Kidney epithelial cell (primary cell): ENCODE measurements at places on chromosomes 12 and 14.

DNA sequence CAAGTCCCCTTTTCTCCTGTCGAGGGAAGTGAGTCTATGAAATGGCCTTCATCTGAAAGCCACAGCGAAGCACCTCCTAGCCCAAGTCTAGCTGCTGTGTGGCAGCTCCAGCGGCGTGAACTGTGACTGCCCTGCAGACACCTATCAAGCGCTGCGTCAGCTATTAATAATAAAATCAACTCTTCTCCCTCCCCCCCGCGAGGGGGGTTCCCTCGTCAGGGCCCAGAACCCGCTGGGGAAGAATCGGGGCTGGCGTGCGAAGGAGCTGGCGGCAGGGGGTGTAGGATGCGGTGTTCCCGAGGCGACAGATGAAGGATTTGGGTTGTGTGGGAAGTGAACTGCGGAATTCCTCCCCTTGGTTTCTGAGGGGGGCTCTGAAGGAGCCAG is 662 bp upstream of the ATP2A2 start:
- no peak for DNase-seq

DNA sequence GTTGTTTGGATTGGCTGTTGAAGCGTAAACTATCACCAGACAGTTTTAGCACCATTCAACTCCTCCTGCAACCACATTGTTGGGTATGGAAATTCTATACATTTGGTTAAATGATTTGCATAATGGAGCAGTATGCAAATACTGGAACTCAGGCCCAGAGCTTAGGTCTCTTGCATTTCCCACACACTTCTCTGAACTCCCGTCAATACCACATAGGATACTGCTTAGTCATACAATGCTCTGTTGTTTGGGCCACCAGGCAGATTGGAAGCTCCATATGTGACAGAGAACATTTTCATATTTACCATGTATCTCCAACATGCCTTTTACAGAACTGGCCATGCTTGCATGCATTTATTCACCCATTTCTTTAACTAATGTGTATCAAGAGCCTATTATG is 78.0 kb downstream of the IFNG start:
- DNase-seq = no peak

DNA sequence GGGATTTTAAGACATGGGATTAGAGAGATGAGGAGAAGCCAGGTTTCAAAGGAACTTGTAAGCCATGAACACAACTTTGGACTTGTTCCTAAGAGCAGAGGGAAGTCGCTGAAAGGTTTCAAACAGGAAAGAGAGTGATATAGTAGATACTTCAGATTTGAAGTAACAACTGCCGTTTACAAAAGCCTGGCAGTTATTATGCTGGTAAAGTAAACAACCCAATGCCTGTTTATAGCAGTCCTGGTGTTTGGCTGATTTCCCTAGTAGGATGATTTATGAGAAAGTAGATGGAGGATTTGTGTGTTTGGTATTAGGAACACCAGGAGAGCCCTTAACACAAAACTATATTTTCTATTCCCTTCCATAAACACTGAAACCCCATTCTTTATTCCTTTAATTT is 285.7 kb downstream of the RMST start:
- no peak for DNase-seq

- DNase-seq = no peak
Observed at GRCh38 chr12:128613837-128614590, 209.7 kb downstream of the SLC15A4 start.

GRCh38 chr14:91482263-91483013 is 27.7 kb downstream of the PPP4R3A start:
- no peak for DNase-seq

GRCh38 chr14:78524766-78525165 is 354.6 kb downstream of the NRXN3 start:
- DNase-seq = no peak

DNA sequence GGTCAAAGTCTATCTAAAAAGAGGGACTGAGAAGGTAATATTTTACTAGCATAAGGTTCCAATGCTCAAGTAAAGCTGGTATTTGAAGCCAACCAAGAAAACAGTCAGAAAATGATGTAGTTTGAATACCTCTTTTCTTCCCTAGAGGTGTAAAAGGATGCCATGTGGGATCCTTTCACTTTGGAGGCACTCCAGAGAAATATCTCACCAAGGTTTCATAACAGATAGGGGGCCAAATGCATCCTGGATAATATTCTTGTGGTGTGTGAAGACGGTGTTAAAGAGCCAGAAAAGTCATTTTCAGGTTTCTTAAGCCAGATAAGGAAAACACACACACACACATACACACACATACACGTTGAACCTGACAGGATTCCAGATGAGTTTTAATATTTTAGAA is 136.1 kb upstream of the PRKD1 start:
- no peak for DNase-seq

DNA sequence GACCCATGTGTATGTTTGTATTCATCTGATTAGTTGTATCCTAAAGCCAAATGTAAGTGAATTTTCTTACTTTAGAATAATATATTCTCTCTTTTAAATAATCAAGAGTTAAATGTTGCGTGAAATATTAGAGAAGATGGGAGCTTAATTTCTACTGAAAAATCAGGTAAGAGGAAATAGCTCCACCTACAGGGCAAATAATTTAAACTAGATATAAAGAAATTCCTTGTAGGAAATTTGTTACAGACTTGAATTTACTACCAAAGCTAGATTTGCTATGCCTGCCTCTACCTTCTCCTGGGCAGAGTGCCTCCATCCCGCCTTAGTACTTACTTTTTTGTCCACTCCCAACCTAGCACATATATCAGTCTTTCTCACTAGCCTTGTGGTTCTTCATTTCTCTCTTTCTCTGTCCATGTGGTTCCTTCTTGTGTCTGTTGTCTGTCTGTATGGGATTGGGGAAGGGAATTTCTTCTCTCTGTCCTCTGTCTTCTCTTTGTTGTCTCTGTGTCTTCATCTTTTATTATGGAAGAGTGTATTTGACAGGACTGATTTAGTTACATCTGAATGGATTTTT is 44.7 kb downstream of the PALS1 start:
- DNase-seq = no peak

GRCh38 chr12:81896771-81897170 is 137.6 kb upstream of the PPFIA2 start:
- DNase-seq = no peak

GRCh38 chr12:117025481-117026151 is 73.6 kb downstream of the TESC start:
- DNase-seq = no peak

DNA sequence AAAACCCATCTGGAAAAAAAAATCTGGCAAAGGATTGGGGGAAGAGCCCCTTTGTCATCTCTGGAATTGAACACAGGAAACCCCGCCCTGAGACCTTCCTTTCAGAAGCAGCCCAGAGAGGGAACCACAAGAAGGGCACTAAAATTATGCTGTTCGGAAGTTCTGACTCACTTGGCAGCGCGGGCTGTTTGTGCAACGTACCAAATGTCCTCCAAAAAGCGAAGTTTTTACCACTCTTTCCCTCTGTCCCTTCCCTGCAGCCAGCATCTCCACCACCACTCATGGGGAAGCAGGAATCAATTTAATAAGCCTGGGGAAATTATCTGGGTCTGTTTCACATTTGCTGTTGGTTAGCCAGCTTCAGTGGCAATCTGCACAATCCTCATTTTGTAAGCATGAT is 3.2 kb upstream of the SYNE3 start:
- no peak for DNase-seq

- DNase-seq = no peak
Observed at GRCh38 chr12:47982770-47983169, 19.4 kb downstream of the TMEM106C start.

GRCh38 chr14:85595981-85596380 is 66.0 kb downstream of the FLRT2 start:
- DNase-seq = no peak

GRCh38 chr14:82657186-82657675 is 1123.6 kb upstream of the SEL1L start:
- no peak for DNase-seq

DNA sequence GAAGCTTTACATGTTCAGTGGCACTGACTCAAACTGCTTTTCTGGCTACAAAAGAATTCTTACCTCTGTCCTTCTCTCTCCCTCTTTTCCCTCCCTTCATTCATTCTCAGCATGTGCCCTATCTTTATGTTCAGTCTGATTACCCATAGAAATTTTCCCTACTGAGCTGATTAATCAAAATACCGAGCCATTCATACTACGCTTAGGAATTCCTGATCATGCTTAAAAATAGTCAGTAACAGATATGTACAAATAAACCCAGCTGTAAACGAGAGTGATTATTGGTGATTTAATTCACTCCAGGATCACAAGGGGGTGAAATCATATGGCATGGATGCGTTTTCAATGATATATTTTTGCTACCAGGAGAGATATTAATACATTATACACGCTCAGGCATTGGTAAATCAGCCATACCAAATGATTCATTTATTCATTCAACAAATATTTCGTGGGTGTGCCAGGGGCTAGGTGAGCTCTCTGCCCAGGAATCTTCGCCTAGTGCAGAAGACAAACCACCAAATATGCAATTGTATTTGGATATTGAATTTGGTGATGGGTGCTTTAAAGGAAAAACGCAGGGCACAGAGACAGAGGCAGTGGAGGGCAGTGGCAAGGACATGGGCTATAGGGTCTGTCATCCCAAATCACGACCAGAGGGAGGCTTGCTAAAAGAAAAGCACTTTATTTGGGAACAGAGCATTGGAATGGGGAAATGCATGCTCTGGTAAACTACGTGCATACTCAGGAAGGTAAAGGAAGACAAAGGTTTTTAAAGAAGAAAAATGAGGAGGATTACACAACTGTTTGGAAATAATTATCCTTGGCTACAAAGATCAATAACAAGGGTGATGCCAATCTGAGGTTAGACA is 13.9 kb upstream of the VRK1 start:
- no peak for DNase-seq

- no peak for DNase-seq
Observed at GRCh38 chr12:128789356-128789929, 34.3 kb downstream of the SLC15A4 start.

GRCh38 chr14:101498526-101498860 is 62.8 kb upstream of the DIO3 start:
- no peak for DNase-seq

DNA sequence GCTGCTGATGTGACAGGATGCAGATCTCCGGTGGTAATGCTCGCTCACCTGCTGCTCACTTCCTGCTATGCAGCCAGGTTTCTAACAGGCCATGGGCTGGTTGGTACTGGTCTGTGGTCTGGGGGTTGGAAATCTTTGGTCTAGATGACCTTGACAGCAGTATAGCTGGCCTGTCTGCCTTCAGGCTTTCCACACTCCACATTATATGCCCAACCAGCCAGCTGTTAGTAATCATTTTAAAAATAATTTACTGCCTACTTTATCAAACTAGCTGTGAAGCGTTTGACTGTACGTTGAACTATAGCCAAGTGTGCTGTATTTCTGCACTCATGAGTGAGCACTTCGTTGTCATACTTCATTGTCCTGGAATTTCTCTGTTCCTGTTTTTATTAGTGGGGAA is 424.0 kb upstream of the GARIN6 start:
- no peak for DNase-seq

DNA sequence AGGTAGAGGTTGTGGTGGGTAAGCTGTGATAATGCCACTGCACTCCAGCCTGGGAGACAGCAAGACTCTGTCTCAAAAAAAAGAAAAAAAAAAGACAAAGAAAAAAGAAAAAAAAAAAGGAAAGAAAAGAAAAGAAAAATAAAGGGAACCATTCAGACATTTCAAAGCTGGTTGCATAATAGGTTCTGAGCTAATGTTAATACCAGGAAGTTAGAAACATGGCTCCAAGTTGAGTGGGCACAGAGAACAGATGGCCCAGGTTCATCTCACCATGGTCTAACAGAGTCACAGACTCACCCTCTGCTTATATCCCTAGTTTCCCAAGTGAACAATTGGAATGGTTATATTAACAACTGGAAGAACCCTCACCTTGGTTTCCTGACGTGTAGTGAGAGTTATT is 17.4 kb upstream of the ZDHHC17 start:
- no peak for DNase-seq

- DNase-seq = no peak
Observed at GRCh38 chr14:76154539-76155126, 2.9 kb downstream of the GPATCH2L start.

DNA sequence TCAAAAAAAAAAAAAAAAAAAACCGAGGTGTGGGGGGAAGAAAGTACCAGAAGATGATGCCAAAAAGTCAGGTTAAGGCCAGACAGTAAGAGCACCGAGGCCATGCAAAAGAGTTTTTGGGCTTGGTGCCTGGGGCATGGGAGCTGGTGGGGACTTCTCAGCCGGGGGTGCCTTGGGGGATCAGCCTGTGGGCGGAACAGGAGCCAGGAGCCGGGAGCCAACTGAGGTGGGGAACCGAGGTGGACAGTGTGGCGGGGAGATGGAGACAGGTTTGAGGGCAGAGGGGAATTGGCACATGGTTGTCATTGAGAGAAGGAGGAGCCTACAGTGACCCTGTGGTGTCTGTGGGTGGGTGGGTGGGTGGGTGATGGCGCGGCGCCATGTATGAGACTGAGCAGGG is 33.2 kb downstream of the TSPAN11 start:
- DNase-seq = no peak

GRCh38 chr12:66392266-66392915 is 90.1 kb downstream of the HELB start:
- no peak for DNase-seq

DNA sequence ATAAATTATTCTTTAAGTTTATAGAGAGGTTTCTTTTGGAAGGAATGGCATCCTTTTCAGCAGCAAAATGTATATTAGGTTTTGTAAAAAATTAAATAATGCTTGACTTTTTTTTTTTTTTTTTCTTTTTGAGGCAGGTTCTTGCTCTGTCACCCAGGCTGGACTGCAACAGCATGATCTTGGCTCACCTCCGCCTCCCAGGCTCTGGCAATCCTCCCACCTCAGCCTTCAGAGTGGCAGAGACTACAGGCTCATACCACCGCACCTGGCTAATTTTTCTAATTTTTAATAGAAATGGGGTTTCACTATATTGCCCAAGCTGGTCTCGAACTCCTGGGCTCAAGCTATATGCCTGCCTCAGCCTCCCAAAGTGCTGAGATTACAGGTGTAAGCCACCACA is 89.0 kb downstream of the FLRT2 start:
- no peak for DNase-seq

GRCh38 chr12:112266473-112266872 is 115.8 kb downstream of the HECTD4 start:
- no peak for DNase-seq

DNA sequence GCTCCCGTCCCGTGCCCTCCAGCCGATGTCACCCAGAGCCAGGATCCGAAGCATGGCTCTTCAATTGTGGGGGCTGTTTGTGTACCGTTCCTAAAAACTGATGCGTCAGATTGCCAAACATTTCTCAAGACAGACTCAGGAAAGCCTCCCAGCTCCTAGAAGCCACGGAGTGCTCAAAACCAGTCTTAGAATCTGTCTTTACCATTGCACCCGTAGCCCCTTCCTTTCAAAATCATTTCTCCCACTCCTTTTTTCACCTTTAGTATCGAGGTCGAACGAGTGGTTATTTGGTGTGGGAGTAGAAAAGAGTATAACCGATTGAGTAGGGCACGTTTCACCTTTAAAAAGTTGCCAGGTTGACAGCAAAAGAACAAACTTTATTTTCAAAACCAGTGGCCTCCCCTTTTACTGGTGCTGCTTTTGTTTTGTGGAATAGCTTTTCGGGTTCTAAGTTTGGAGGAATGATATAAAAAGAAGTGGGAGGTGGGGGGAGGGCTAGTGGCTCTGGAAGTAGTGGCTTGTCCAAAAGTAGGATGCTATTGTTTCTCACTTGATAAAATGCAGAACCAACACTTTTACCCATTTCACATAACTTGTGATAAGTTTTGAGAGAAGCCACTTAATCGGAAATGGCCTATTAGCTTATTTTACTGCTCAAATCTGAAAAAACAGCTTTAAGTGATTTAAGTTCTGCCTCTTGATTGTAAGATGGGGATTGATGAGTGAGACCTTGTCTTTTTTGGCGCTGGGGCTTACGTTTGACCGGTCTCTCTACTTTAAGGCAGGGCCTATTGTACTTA is 803 bp downstream of the STK38L start:
- DNase-seq = no peak
